ENCODE measurements at places on chromosomes 5 and 9.

DNA sequence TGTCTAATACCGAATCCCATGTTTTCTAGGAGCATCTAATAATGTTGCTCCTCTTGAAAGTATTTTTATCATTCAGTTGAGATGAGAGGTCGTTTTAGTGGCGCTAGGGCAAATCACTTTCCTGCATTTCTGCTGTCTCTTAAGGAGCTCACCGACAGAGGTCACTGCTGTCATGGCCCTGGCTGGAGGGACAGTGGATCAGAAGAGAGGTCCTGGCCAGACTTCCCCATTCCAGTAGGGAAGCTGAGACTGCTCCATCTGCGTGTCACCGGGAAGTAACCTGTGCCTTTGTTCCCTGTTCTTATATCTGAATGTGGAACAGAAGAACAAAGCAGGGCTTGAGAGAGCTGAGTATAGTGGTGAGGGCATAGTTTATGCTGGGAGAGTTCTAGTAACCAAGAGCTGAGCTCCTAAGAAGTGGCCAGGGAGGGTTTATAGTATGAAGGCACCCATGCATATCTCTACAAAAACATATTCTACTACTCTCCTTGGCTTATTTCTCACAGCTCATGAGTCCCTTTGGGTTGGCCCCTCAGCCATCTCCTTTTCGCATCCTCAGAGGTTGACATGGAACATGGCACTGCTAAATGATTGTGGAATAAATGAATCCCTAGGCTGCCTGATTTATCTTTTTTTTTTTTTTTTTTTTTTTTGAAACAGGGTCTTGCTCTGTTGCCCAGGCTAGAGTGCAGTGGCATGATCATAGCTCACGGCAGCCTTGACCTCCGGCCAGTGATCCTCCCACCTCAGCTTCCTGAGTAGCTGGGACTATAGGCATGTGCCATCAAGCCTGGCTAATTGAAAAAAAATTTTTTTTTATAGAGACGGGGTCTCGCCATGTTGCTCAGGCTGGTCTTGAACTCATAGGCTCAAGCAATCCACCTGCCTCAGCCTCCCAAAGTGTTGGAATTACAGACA lies 27.2 kb downstream of the ATP6V0E1 start:
- no peak for DNase-seq

GRCh38 chr5:3300726-3301125 lies 294.9 kb upstream of the IRX1 start:
- DNase-seq = no peak

DNA sequence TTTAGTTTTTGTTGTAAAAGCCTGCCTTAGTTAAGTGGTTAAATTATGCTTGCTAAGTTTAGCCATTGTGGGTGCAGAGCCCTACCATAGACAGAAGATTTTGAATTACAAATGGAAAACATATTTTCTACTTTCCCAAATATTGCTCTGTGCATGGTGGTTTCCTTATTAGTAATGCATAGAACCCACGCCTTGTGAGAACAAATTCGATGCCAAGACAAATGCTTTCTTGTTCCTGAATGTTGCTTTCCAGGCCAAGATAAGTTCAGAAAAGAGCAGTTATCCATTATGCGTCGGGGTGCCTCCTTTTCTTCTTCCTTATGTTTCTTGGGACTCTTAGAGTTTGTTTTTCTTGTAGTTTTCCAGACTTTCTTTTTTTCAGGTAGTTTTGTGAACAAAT lies 31.0 kb upstream of the GARNL3 start:
- no peak for DNase-seq

- DNase-seq = no peak
Observed at GRCh38 chr9:135926402-135927194, 19.3 kb upstream of the CAMSAP1 start.

GRCh38 chr9:27168496-27168895 lies 59.5 kb downstream of the TEK start:
- DNase-seq = no peak

GRCh38 chr5:16784088-16784487 lies 152.0 kb downstream of the MYO10 start:
- no peak for DNase-seq

DNA sequence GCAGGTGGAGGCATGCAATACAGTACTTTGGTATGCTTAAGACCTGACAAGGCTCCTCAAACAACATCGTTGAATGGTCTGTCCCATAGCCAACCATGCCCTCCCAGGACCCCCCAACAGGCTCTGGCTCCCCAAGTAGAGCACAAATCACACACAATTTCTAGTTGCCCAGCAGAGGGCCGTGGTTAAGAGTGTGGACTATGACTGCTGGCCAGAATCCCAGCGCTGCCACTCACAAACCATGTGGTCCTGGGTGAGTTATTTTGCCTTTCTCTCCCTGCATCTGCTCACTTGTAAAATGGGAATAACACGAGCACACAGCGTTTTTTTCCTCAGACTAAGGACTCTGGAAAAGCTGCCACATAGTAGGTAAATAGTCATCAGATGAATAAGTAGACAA lies 6.5 kb downstream of the CKMT2 start:
- DNase-seq = no peak

DNA sequence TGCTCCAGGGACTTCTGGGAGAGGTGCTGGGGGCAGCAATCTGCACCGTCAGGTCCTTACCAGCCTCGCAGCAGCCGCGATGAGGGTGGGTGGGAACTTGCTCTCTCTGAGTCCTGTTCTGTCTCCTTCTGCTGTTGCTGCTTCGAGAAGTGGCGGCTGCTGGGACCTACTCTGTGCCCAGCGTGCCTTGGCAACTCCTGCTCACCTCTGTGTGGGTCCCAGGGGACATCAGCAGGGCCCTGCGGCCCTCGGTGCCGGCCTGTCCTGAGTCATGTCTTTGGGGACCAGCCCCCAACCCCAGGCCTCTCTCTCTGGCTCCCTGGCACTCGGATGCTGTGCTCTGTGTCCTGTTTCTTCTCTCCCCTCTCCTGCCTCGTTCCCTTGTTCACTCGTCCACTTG lies 49.5 kb downstream of the KCNT1 start:
- DNase-seq = no peak

DNA sequence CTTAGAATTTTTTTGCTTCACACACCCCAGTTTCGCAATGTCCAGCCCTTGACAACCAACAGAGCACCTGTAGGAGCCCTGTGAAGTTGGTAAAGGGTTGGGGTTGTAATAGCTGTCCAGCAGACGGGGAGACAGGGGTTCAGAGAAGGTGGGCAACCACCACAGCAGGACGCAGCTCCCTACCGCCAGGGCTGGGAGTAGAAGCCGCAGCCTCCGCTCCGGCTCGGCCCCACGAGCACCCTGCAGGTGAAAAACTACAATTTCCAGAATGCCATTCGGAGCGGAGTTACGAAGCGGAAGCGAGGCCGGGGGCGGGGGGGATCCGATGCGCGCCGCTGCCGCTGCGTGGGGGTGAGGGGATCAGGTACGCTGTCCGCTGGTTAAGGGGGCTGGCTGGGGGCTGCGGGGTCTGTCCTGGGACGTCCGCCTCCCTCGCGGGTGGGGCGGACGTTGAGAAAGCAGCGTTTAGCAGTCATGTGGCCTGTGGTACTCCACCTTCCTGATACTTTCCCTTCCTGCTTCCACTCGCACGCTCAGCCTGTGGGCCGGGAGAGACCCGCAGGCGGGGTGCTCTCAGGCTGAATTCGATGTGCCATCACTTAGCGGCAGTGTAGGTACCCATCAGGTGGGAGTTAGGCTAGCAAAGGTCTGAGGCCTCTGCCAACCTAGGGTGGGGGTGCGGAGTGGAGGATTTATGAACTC lies at the start of gene TRMT10B:
Gene TRMT10B (plus strand): TSS at position 317 of the 702 bp plus-strand sequence. CDS start 8,127 bp downstream, outside the sequence.
- peak; percentile 29 for DNase-seq

DNA sequence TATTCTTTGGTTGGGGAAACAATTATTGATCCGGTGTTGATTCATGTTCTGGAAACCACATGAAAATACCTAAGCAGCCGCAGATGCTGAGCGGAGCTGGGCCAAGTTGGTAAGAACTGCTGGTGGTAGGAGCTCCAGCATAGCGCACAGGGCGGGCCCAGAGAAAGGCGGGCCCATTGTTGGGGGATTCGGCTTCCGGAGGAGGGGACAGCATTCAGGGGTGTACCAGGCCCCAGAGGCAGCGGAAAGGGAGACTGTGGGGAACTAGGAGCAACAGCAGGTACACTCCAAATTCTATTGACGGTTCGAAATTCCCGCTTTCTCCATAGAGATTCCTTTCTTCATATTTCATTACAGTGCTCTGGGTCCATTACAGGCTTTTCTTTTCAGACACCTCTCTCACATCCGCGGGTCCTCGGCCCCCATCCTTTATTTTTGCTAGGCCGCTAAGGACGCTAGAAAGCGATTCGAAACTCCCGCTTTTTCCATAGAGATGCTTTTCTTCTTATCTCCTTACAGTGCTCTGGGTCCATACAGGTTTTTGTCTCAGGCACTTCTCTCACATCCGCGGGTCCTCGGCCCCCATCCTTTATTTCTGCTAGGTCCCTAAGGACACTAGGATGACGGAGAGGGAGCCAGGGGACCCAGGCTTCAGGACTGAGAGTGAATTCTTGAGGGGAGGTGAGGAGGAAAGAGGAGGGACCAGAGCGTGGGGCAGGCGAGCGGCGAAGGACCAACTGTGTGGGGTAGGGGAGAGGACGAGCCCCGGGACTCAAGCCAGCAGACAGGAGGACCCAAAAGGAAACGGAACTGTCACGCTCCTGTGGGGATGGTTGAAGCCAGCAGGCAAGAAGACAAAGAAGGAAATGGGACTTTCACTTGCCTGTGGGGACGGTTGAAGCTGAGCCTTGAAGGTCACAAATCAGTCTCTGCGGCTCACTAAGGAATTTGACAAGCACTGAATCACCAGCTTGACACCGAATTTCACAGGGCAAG lies at the start of gene CCDC152:
Gene CCDC152 (plus strand): TSS at position 213 of the 996 bp plus-strand sequence. CDS start 2,304 bp downstream, outside the sequence.
- peak; percentile 22 for DNase-seq

DNA sequence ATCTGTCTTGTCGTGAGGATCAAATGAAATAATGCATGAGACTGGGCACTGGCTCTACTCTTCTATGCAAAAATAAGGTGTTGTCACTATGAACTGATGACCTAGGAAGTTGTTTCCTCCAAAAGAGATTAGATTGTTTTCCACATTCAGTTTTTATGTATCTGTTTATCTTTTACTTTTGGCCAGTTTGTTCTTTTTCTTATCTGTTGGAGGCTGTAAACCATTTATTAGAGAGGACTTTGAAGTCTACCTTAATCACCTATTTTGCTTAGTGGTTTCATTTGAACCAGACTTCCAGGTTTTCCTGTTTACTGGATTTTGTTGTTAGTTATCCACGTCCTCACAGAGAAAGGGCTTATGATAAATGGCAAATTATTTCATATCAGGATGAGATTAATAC lies 21.5 kb upstream of the GDA start:
- no peak for DNase-seq

DNA sequence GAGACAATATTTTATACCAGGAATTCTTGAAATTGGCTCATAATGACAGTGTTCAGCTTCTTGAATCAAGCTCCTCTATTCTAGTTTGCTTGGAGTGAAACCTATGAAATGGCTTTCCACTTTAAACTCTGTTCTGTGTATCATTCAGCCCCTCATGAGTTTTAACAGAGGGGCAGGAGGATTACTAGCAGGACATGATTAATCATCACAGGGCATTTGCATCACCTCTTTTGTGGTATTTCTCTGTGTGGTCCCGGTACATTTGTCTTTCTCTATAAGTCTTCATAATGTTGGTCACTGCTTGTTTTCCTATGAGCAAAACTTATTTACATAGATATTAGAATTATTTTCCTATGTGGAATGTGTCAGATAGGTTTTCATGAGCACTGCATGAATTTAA lies 21.2 kb downstream of the CAST start:
- DNase-seq = no peak

GRCh38 chr5:135877570-135878155 lies 18.0 kb downstream of the IL9 start:
- no peak for DNase-seq

DNA sequence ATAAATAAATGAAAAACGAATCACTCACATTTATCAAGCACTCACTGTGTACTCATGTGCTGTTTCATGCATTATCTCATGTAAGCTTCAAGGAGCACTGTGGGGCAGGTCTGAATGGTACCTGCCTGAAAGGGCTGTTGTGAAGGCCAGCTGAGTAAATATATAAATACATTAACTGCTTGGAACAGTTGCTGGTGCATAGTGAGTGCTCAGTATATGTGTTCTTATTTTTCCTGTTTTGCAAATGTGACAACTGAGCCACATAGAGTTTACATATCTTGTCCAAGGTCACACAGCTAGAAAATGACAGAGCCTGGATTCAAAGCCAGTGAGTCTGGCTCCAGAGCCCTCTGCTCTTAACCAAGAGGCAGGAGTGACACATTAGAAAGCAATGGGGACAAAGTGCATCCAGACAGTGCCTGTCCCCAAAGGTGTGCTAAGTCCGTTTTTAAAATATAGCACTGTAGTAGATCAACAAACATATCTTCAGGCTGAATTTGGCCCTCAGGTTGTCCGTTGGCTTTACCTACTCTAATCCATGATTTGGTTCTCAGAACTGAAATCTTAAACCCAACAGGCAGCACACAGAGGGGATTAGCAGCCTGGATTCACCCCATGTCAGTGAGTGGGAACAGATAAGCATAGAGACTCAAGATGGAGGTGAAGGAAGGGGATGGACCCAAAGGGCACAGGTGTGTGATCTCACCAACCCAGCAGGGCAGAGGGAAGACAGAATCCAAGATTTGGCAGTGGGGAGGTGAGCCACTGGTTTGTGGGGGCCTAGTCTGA lies 70.8 kb downstream of the WWC1 start:
- no peak for DNase-seq

DNA sequence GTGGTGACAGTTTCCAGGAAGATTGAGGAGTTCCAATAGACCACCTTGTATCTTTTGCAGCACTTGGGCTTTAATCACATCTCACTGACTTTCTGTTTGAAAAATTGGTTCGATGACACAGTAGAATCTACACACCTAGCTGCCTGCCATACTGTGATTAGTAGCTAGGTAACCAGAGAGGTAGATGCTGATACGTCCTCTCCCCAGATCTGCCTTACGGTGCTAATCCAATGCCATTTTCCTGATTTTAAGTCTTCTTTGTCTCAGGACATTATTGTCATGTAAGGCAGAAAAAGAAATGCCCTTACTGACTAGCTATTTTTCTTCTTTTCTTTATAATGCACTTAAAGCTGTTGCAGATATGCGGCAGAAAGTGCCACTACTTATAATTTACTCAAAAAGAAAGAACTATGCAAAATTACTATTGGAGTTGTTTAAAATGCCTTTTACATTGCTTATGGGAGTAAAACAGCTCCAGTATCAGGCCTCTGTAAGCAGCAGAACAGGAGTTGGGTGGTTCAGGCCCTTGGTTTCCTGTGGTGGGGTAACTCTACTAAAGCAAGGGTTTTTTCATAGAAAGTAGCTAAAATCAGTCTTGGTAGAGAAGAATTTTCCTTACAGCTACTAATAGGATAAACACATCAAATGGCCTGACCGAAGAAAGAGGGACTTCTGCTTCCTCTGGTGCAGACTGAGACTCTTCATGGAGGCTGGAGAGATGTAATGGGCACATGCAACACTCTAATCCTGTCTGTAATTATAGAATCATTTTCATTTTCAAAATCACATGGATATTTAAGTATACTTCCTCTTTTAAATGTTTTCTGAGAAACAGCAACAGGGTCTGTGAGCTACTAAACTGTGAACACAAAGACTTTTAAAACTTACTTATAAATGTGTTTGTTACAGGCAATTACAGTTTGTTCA lies 177.2 kb downstream of the MAPKAP1 start:
- DNase-seq = no peak
